Activated naive CD4-positive, alpha-beta T cell (primary cell): ENCODE measurements at places on chromosomes 7 and 10.
A peak's percentile ranks its signal among the peaks of the same experiment; 100 is the strongest.

GRCh38 chr10:19638182-19638895 lies 177.9 kb upstream of the PLXDC2 start:
- no peak for DNase-seq

GRCh38 chr10:31129880-31130405 lies 98.3 kb upstream of the ZNF438 start:
- no peak for DNase-seq

GRCh38 chr10:126062131-126063032 lies 166.0 kb downstream of the FANK1 start:
- no peak for DNase-seq

DNA sequence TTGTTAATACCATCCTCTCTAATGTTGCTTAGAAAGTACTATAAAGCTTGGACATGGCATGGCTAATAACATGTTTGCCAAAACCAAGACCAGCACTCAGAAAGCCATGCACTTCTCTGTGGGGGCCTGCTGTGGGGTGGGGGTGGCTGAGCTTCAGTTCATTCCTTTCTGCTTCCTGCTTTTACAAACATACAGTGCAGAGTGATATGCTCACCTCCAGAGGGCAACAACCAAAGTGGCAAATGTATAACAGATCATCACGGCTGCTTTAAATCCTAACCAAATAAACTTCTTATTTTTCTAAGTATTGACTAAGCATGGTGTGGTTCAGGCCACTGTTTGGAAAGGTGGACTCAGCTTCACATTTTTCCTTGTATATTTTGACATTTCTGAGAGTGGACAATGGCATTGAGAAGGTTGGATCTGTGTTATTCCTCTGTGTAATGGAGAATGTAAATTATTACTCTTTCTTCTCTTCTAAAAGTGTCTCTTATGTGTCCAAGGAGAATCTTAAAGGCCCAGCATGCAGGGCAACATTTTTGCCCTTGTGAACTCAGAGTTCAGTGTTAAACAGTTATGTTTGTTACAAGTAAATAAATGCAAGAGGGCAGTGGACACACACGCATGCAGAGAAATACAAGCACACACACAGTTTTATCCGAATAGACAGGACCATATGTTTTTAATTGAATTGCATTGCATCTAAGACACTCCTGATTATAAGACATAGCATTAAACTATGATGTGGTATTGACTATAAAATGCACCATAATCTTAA lies 186.1 kb downstream of the HERPUD2 start:
- DNase-seq: no peak

- DNase-seq: no peak
These were observed 19.7 kb downstream of the ESYT2 start for GRCh38 chr7:158809596-158809995.

DNA sequence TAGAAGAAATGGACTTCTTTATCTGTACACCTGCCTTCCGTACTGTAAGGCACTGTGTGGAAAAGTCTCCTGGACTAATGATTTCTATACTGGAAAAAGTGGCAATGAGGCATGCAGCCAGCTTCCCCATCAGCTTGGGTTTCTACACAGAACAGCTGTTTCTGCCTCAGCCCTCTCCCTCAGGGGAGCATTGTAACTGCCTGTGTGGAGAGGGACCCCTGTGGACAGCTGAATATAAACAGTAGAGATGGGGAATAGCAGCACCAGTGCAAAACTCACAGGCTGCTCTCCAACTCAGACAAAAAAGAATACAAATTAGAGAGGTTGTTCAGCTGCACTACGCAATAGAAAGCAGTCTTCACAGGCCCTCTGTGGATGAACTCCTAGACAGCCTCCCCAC lies 451.3 kb upstream of the MBL2 start:
- no peak for DNase-seq

DNA sequence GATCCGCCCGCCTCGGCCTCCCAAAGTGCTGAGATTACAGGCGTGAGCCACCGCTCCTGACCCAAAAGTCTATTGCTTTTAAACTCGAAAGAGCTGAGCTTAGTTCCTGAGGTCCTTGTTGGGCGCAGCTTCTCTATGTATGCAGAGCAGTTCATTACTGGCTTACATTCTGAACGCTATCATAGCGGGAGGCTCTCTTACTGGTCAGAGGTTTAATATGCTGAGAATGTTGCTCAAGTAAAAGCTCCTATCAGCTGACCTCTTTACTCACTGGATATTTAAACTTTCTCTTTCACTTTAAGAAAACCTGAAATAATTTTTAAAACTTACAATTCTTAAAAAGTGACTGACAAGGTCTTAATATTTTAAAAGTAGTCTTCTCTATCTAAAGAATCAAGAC lies 160.8 kb upstream of the WNT16 start:
- no peak for DNase-seq

- no peak for DNase-seq
These were observed 63.1 kb upstream of the KCNIP2 start for GRCh38 chr10:101906586-101907183.

- DNase-seq: no peak
These were observed 132.4 kb downstream of the ZMYND11 start for GRCh38 chr10:267705-268104.

DNA sequence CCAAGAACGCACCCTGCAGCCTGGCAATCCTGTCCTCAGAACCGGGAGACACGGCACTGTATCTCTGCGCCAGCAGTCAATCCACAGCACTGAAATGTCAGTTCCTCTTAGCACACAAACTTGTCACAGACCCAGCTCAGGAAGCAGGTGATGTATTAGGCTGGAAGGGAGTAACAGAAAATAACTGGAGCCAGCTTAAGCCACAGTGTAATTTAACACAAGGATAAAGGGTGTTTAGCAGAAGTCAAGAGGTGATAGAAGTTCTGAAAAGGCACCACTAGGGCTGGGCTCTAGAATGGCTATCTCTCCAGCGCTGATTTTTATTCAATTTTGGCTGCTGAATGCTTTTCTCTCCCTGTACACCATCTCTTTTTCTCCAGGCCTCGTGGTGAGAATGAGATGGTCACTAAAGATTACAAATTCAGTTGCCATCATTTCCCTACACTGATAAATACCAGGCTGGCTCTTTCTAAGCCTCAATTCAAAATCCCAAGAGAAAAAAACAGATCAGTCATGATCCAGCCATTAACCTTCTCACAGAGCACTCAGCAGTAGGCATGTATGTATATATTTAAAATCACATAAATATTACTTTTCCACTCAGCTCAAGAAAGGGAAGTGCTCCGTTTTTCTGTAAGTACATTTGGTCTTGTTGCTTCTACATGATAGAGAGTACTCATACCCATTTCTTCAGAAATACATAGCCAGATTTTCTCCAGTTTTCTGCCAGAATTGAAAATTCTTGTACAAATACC lies 102.7 kb upstream of the PRSS1 start:
- no peak for DNase-seq

- no peak for DNase-seq
These were observed 270.7 kb downstream of the GALNT17 start for GRCh38 chr7:71402684-71403083.

DNA sequence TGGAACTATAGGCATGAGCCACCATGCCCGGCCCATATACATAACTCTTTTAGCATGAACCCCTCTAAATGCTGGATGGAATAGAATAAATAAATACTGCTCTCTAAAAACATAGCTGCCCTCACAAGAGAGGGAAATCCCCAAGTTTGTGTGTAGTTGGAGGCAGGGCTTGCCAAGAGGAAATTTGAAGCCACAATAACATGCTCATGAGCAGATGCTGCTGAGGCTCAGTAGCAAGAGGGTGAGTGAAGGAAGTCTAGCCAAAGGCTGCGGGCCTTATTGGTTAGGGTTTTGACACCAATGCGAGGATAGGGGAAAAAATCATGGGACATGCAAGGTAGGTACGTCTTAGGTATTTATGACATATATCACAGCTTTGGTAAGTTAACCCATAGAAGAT lies 17.3 kb downstream of the TPK1 start:
- peak; percentile 7 for DNase-seq

DNA sequence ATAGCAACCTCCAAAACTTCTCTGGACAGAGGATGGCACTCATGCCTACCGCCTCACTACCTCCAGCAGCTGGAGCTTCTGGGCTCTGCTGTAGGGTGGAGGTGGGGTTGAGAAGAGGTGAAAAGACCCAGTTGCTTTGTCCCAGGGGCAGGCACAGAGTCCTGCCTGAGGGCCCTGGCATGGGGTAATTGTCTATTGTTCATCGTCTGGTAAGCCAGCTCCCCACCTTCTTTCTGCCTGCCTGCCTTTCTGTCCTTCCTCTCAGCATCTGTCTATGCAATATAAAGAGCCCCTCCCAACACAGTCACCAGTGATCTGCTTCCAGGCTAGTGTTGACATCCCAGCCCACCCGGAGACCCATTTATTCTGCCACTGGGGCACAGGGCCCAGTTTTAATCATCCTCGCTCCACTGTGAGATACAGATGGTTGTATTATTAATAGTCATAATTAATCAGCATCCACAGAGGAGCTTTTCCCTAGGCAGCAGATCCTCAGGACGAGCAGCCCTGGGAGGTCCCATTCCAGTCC lies 39.0 kb downstream of the ZMIZ1 start:
- no peak for DNase-seq

GRCh38 chr7:65251851-65252620 lies 121.6 kb upstream of the ZNF92 start:
- DNase-seq: no peak

DNA sequence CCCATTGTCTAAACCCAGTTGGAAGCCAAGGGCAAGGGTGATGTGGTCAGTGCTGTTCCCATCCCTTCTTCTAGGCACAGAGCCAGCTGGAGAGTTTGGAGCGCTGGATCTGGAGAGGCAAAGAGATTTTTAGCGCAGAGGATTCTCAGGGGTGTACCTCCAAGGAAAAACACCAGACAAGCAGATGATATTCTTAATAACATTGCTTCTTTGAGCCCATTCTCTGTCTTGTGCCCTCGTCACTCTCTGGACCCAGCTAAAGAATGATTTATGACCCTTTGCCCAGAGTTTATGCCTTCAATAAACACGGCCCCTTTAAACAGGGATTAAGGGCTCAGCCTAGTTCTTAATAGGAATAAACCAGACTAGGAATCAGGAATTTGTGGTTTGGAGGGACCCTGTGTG lies 4.7 kb upstream of the HIP1 start:
- no peak for DNase-seq

DNA sequence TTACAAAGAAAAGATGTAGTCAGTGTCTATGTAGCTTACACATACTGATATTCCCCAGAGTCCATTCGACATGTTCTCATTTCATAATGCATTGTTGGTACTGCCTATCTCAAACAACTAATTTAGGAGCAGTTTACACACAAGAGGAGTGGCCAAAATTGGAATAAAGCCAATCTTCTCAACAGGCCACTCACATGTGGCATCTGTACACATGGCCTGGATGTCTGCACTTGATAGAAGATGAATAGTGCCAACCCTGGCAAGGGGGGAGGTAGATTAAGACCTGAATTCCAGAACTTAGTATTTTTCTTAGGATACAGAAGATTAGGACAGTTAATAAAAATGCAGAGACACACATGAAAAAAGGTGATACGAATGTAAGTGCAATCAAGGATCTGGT lies 125.3 kb upstream of the STARD3NL start:
- no peak for DNase-seq

DNA sequence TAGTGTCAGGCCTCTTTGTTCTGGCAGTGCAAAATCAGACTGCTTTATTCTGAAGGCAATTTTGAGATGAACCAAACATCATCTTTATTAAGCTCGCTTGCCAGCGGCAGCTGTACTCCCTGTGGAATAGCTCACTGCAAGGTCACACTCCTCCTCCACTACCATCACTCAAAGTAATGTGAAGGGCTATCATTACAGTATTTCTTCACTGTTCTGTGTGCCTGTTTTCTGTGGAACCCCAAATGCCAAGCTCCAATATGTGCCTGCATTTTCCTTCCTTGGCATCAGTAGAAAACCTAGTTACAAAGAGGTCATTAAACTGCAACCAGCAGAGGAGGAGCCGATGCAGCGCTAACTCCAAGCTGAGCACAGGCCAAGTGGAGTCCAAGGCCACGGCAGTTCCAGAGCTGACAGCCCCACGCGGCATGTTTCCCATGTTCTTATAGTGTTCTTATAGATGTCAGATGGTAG lies 21.4 kb downstream of the BCCIP start:
- no peak for DNase-seq

DNA sequence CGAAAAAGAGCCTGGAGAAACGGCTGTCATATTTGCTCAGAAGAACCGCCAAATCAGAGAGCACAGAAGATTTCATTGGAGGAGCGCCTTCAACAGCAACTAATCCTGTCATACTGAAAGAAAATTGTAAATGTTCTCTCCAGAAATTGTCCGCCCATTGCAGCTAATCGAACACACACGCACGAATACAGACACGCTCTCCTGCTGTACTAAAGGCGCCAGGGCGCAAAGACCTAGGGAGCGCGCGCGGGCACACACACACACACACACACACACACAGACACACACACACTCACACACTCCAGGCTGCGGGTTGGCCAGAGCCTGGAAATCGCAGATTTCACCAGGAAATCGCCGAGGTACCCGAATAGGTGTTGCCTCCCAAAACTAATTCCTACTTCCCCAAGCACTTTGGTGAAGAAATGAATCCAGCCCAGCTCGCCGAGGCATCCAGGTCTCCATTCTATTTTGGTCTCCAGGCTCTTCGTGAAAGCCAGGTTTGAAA lies at the start of gene CHRM2:
Gene CHRM2, plus strand, starts transcription at position 157 of the 505 bp plus-strand sequence. CDS start 146,214 bp downstream, outside the sequence.
- DNase-seq: no peak

DNA sequence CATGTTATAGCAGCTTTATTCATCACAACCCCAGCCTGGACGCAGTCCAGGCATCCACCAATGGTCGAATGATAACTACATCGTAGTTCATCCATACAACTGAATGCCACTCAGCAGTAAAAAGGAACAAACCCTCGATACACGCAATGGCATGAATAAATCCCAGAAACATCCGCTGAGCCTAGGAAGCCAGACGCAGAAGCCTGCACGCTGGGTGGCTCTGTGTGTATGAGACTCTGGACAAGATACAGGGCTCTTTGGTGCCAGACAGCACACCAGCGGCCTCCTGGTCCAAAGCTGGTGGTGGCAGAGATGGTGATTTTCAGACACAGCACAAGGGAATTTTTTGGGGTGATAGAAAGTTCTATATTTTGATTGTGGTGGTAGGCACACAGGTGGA lies 10.0 kb upstream of the CRYGN start:
- no peak for DNase-seq

GRCh38 chr7:142870566-142871259 lies 14.8 kb downstream of the TRPV6 start:
- no peak for DNase-seq

DNA sequence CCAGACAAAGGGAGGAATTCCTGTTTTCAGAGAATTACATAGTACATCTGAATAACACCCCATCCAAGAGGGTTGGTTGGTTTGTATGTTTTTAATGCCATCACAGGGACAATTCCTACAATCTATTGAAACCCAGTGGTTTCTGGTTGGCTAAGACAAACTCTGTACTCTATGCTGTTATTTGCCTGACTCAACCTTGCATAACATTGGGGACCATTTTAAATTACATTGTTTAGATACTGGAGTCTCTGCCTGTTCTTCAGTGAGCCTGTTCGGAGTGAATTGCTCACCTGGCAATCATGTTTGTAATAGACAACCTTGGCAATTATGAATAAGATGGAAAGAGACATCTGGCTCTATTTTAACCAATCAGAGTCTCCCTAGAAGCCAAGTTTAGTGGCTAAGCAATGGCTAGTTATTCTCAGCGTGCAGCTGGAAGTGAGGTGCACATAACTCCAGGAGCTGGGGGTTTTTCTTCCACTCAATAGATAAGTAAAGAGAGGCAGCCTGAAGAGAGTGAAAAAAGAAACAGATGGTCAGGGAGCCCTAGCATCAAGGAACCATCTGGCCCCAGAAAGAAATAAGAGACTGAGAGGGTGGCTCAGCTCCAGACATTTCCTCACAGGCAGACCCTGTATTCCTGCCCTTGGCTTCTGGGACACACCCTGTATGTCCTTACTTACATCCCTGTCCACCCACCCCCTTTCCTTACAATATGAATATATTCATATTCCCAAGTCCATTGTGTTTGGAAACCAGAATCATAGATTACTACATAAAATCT lies 21.2 kb upstream of the SLC35G1 start:
- DNase-seq: no peak
